ENCODE measurements at places on chromosomes 2 and 18.

- DNase-seq: no peak
These were observed 3.9 kb upstream of the DLX1 start for GRCh38 chr2:172081221-172082022.

- peak; percentile 22 for DNase-seq
These were observed 266.5 kb downstream of the NEDD4L start for GRCh38 chr18:58310517-58310916.

DNA sequence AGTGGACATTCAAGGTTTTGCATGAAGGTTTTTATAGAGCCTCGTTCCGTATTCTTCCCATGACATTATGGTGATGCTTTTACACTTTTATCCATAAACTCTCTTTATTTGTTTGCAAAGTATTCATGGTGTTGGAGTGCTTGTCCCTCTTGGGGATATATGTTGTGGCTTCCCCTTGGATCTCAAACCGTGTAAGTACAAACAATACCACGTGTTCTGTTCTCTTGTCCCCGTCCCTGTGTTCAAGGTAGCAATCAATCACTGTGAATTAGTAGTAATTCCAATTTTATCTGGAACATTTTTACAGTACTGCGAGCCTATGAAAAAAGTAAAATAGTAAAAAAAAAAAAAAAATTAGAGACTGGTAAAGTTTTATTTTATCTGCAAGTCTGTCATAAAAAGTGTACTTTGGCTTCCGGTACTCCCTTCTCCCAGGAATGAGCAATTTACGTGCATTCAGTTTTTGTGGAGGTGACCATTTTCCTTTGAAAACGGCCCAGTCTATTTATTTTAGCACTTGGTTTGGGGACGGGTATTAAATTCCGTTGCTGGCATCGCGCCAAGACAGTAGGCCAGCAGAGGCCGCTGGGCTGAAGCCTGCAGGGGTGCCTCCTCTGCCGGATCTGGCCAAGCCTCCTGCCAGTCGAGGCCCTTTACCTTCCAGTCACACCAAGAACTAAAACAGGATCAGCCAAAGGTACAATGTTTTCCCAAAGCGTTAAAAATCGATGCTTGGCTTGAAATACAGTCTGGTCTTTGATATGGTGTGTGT, 175.7 kb downstream of the SOCS6 start:
- DNase-seq: peak; percentile 74

- DNase-seq: no peak
These were observed 149.3 kb downstream of the VWC2L start for GRCh38 chr2:214560176-214560575.

DNA sequence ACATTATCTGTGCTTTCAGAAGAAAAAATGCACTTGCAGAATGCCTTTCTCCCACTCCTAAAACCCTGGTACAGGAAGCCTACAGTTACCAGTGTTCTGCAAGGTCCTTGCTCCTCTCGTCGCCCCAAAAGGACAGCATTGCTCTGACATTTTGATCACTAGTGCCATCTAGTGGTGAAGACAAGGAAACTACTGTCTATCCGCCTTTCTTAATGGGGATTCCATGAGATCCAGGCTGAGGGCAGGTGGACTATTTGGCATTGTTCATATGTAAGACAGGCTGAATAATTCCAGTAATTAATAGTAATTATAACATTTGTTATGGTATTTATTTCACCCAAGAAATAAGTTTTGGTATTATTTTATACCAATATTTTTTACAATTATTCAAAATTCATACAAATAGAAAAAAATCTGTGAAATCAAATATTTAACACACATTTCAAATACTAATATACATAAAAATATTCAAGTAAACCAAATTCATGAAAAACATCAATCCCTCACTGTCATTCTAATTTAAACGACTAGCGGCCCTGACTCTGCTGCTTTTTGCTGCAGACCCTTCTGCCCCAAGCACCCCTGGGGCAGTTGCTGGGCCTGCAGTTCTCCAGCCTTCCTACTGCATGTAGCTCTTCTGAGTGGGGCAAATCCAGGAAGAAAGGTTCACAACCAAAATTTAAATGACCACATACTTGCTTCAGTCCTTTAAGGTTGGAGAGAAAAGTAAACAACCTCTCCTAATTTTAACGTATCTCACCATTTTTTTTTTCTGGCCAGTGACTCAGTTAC, 19.0 kb downstream of the TPGS2 start:
- peak; percentile 67 for DNase-seq

DNA sequence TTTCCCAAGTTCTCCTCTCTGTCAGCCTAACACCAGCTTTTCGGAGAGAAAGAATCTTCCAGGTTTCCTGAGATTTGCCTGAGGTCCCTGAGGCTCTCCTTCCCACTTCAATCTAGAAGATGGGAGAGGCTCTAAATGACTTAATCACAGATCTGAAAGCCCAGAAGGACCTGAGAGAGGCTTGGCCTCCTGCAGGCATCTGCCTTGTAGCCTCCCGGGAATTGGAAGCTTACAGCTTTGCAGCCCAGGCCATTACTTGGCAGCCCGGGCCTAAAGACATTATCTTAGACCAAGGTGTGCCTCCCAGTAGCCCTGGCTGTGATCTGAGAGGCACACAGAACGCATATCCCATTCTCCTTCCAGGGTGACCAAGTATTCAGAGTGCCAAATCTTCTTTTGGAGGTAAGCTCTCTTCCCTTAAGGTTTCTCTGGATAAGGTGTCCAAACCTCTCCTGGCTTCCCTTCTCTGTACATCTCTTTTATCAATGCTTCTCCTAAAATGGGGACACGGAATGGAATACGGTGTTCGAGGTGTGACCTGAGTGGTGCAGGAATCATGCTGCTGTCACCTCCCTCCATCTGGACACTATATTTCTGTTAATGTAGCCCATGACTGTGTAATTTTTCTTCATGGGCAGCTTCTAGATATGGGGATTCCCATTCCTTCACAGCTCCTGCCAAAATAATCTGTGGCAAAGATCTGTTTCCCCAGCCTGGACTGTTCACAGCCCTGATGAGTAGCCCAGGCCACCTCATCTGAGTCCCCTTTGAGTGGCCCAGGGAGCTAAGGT, 16.0 kb downstream of the CTIF start:
- DNase-seq: no peak

- peak; percentile 68 for DNase-seq
These were observed 368.5 kb downstream of the LRRTM1 start for GRCh38 chr2:79935771-79936657.

- DNase-seq: no peak
These were observed 216.1 kb downstream of the TTC32 start for GRCh38 chr2:19685731-19686130.

GRCh38 chr18:51363384-51363783, 165.9 kb upstream of the MEX3C start:
- DNase-seq: no peak

DNA sequence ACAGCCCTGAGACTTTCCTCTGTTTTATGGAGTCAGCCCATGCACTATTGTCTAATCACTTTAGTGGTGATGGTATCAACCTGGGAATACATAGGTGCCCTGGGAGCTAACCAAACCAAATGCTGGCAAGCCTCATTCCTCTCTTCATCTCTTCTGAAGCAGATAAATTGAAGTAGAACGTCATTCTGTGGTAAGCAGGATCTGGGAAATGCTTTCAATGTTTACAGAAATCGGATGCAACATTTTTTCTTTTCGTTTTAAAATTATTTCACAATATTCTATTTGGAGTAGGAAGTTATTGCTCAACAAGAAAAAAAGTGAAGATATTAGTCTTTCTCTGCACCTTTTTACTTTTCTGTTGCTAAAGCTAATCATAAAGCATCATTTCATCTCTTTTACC, 114.2 kb downstream of the RBMS1 start:
- DNase-seq: no peak

- peak; percentile 38 for DNase-seq
These were observed 272.2 kb downstream of the C1D start for GRCh38 chr2:67790622-67791021.

DNA sequence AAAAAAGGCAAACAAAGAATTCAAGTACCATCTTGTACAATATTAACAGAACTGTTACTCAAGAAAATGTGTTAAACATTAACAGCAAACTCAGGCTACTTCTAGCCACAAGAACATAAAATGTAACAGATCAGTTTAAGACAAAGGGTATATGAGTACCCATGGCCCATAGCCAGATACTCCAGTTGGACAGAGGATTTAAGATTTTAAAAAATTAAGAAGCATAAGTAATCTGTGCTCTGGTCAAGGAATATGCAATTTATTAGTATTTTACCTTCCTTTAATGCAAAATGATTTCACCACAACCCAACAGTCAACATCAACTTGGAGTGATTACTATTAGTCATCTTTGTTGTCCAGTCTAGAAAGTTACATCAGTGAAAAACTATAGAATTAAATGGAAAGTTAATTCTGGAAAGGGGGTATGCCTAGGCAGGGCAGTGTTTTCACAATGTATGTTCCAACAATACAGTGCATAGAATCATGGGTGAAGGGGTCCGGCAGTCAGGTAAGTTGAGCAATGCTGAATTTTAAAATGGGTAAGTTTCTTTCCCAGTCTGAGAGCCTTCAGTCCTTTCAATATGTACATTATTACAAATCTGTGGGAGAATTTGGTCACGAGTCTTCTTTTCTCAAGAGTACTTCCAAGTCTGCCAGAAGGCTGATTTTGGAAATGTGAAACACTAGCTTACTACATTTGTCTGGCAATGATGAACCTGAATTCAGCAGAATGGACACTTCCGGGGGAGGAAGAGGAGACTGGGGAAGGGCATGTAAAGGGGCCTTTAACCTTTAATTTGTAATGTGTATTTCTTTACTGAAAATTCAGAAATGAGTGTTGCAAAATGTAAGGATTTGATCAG, 34.5 kb downstream of the SFT2D3 start:
- no peak for DNase-seq

- no peak for DNase-seq
These were observed 147.8 kb upstream of the SPHKAP start for GRCh38 chr2:228329282-228329681.

DNA sequence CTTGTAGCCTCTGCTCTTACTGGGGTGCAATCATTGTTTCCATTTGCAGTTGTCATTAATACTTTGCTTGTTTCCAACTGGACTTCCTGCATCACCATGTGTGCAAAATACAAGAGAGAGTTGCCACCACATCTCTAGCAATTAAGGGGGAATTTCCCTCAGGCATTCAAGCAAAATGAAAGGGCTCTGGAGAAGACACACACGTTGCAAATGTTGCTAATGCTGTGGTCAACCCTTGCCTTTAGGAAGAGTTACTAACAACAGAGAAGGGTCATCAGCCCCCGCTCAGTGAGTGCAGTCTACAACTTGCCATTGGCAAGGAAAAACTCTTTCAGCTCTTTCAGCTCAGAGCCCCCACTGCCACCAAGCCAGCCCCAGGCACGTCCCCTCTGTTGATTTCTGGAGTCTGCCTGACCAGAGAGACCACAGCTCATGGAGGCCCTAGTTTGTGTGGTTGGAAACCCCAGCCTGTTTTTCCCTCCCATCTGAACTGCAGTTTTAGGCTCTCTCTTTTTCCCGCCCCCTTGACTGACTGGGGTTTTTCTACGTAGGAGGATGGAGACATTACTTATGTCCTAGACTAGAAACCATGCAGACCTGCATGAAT, 25.9 kb upstream of the GPR45 start:
- DNase-seq: no peak

DNA sequence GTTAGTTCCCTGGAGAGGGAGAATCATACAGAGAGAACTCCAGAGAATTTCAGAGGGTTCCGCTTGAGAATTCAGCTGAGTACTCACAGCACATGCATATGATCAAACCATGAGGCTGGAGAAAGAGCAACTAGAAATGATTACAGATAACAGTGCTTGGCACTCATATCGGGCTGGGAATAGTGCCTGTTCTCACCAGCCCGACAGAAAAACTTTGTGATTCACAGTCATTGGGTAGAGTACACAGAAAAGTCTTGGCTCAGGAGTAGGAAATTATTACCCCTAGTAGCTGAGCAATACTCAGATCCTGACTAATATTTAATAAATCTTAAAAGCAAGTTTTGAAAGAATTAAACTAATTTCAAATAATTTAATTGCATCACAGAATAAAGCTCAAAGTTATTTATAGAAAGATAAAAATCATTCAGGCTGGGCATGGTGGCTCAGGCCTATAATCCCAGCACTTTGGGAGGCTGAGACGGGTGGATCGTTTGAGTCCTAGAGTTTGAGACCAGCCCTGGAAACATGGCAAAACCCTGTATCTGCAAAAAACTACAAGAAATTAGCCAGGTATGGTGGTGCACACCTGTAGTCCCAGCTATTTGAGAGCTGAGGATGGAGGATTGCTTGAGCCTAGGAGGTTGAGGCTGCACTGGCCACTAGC, 6.8 kb downstream of the WDPCP start:
- no peak for DNase-seq

DNA sequence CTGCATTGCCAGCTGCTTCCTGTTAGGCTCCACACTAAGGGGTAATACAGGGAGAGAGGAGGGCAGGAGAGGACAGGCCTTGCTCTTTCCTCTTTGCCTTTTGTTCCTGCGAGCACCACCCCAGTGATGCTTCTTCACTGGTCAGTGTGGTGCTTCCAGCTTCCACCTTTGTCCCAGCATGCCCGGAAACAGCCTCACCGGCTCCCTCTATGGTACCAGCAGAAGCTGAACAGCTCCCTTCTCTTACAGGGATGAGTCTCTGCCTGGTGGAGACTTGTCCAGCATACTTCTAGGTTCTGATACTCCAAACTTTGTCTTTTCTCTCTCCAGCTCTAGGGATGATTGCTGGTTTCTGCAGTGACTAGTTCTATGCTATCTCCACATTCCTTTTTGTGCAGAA, 413.3 kb downstream of the TSN start:
- no peak for DNase-seq

DNA sequence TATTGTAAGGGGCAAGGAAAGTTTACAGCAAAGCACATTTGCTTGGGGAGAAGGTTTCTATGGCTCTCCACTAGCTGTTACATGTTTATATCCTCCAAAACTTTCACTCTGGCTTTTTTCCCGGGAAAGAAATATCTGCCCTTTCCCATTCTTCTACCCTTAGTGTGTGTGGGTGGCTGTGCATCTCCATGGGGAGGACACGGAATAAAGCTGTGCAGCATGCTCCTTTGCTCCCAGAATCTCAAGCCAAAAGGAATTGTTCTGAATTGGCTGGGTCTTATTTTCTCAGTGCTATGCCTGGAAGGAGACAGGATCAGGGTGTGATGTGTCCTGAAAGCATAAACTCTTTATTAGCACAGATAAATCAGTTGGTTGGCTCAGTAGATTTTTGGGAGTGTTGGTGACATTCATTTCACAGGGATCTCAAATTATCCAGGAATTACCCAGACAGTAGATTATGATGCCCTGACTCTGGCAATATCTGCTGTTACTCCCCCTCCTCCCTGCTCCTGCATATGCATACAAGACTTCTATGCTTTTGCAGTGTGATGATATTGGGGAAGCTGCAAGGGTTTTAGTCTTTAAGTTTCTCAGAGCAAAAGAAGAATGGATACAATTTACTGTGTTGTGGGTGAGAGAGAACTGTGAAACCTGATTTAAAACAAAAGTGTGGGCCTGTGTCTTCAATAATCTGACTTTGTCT, 63.1 kb downstream of the PARD3B start:
- no peak for DNase-seq

GRCh38 chr2:58911877-58912276, 670.8 kb upstream of the FANCL start:
- no peak for DNase-seq

- DNase-seq: no peak
These were observed 177.2 kb upstream of the SCN7A start for GRCh38 chr2:166671235-166671634.

- DNase-seq: no peak
These were observed 2.1 kb upstream of the TANC1 start for GRCh38 chr2:158966312-158966711.

Data from urothelium cell line (cell line).